ENCODE measurements at places on chromosomes 3 and 15.

- DNase-seq: peak; percentile 38
Observed at GRCh38 chr15:52466134-52466701, 62.5 kb downstream of the MYO5A start.

DNA sequence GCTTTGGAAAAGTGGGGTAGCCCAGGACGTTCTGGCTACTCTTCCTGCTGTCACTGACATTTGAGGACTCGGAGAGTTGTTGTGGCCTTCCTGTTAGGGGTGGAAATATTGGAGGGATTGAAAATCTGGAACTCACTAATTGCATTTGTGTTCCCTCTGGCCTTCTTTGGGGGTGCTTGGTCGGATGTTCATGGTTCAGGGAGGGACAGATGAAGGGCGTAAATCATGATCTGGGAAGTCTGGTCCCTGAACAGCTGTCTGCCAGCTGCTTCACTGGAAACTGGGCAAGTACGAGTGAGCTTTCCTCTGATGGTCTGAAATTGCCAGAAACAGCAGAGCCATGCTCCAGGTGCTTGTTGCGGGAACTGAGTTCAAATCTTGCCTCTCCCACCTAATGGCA is 327.8 kb upstream of the C2CD4B start:
- no peak for DNase-seq

- no peak for DNase-seq
Observed at GRCh38 chr3:135159681-135160247, 364.7 kb downstream of the EPHB1 start.

GRCh38 chr15:81939604-81940440 is 106.0 kb downstream of the MEX3B start:
- DNase-seq: no peak

DNA sequence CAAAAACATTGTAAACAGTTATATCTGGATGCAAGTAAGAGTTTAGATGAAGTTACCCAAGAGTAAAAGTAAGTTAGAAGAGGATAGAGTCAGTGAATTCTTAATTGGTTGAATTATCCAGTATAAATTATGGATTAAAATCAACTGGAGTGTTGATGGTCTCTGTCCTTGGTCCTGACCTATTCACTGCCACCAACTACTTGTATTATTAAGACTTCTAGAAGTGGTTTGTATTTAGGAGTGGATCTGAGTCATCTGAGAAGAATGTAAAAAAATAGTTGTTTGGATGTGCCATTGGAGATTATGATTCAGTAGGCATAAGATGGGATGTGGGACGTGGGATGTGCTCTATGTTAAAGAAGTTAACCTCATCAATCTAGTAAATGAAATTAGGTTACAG is 86.4 kb downstream of the SYNPR start:
- DNase-seq: no peak

DNA sequence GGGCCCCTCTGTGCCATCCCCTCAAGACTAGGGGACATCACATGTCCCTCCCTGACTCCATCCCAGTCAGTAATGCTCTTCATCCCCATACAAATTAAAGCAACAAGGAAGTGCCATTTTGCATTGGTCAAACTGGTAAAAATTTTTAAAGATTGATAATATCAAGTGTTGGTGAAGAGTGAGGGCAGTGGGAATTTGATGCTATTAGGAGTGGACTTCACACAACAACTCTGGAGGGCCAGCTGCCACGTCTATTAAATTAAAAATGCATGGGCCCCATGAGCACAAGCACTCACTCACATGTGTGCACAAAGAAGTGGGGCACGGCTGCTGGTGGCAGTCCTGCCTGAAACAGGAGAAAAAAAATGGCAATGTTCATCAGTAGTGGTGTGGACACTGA is 47.8 kb downstream of the DNAJB8 start:
- no peak for DNase-seq

DNA sequence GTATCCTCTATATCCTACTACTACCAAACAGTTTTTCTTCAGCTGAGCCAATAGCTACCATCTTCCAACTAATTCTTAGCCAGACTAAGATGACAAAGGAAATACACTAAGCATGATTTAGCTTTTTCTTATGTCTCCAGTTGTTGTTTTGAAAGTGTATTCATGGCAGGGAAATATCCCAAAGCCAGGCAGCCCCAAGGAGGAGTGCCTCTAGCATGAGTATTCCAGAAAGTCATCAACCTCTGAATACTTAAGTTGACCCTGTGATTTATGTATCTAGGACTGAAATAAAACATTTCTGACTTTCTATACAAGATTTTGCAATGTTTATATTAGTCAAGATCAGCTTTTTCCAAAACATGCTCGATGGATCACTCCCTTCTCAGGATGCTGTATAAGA is 449.1 kb downstream of the IL5RA start:
- DNase-seq: no peak

- peak; percentile 45 for DNase-seq
Observed at GRCh38 chr3:184261270-184261853, at the start of gene CAMK2N2. CAMK2N2 (minus strand) TSS chr3:184261553; CDS start chr3:184261285, 268 bp downstream.

DNA sequence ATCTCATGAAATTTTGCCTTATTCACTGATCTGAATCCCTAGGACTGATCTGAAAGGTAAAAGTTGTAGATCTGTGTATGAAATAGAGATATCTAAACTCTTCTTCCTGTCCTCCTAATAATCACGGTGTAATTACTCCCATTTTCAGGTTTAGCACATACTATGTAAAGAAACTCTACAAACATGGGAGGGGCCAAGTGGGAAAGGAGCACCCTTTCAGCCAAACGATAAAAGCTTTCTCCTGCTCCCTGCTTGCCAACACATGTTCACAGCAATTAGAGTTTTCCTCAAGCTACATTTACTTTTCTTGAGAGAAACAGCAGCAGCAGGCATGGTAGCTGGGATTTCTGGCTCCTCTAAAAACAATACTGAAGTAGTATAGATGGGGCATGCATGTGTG is 71.6 kb downstream of the CHAC1 start:
- DNase-seq: no peak

DNA sequence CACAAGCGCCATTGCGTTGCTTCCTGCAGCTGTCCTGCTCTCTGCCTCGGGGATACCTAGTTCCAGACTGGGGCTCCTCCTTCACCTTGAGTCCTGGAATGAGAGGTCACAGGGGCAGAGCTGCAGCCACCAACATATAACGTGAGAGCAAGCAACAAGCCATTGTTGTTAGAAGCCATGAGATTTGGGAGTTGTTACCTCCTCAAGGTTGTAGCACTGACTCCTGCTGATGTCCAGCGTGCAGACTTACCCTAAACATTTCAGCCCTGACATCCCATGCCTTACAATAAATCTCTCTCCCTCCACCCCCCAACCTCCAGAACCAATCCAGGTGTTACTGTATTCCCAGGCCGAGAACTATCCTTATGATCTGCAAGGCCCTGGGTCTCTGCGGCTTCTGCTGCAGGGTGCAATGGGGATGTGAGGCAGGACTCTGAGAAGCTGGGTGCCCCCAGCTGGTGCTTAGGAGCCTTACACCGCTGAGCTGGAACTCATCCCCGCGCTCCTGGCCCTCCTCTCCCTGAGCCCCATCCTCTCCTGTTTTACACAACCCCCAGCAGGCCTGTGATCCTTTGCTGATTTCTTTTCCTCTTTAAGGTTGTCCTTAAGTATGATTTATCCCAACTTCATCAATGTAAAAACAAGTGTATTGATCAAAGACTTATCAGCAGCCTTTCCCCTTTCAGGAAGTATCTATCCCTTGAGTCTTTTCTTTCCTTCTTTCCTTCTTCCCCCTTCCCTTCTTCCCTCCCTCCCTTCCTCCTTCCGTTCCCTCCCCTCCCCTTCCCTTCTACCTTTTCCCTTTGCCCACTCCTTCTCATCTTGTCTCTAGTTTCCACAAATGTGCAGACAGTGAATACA is 84.2 kb upstream of the ABHD2 start:
- DNase-seq: peak; percentile 62

- no peak for DNase-seq
Observed at GRCh38 chr3:174955513-174956016, 96.4 kb downstream of the NAALADL2 start.

- no peak for DNase-seq
Observed at GRCh38 chr3:152404976-152405375, 136.2 kb downstream of the MBNL1 start.

DNA sequence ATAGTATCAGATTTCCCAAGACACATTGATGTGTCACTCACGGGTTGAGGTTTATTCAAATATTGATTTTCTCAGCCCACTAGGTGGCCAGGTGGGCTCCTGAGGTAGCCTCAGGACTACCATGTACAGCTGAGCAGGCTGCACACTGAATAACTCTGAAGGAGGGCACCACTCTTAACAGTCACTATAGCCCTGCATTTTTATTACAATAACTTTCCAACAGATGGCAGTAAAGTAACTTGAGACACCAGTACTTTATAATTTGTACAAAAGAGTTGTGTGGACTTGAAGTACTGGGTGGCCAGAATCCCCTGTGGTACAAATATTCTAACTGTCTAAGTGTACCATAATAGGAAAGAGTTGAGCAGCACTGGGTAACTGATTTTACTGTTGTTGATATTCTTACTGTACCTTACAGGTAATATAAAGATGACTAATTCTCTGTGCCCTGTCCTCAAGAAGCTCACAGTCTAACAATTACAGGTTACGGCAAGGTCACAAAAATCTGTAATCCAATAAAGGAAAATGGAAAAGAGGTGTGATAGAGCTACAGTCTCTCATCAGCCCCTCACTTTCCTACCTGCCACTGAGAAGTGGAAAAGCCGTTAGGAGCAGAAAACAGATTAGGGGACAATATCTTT is 76.0 kb downstream of the ETFA start:
- DNase-seq: no peak

GRCh38 chr3:146071632-146072031 is 89.4 kb downstream of the PLOD2 start:
- no peak for DNase-seq

DNA sequence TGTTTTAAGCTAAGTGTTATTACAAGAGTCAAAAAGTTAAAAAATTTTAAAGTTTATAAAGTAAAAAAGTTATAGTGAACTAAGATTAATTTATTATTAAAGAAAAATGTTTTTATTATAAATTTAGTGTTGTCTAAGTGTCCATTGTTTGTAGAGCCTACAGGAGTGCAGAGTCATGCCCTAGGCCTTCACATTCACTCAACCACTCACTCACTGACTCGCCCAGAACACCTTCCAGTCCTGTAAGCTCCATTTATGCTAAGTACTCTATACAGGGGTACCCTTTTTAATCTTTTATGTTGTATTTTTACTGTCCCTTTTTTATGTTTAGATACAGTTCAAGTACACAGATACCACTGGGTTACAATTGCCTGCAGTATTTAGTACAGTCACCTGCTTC is 37.2 kb downstream of the EEFSEC start:
- no peak for DNase-seq

DNA sequence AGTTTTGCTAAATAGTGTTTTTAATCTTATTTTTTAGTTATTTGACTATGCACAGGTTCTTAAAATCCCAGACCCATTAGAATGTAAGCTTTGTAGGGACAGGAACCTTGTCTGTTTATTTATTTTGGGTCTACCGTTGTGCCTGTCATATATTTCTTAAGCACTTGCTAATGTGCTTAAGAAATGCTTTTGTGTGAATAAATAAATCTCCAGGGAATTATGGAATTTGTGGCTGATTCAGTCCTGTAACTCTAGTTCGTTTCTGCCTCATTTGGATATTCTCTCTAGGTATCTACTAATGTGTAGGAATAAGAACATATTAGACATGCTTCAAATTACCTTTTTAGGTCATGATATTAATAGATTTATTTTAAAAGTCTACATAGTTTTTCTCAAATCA is 161.6 kb downstream of the LPP start:
- DNase-seq: no peak

DNA sequence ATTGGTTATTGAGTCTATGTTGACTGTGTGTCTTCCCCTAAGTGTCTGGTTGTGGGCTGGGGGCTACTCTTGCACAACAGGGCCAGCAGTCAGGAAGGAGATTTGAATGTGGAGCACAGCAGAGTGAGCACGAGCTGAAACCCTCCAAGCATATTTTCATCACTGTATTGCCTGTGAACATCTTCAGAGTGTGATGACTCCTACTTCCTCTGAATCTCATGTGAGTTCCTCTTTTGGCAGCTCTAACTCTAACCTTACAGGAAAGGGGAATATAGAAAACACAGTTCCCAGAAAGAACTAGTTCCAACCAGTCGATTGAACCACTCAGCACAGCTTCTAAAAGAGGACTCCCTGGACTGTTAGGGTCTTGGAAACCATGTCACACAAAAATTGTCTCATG is 211.6 kb downstream of the RAP2B start:
- DNase-seq: no peak

- DNase-seq: no peak
Observed at GRCh38 chr15:89051875-89052274, 36.4 kb upstream of the ABHD2 start.

- no peak for DNase-seq
Observed at GRCh38 chr15:58313304-58313703, 118.5 kb upstream of the LIPC start.

DNA sequence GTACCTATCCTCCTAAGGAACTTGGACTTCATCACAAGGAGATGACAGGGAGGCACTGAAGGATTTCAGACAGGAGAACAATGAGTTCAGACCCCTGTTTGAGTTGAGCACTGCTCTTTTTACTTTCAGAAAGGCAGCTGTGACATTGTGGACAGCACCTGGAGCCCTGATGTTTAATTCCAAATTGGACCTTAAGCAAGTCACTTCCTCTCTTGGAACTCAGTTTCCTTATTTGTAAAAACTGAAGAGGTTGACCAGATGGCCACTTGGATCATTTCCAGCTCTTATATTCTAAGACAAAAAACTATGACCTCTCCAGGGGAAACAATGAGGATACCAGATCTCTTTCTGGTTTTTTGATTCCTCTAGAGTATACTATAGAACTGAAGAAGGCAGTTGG is 34.1 kb upstream of the SMAD3 start:
- DNase-seq: no peak

- no peak for DNase-seq
Observed at GRCh38 chr3:190076601-190077394, 43.9 kb downstream of the P3H2 start.

GRCh38 chr3:35292568-35292967 is 346.8 kb upstream of the ARPP21 start:
- no peak for DNase-seq

GRCh38 chr3:11907667-11908660 is 61.3 kb upstream of the TAMM41 start:
- DNase-seq: no peak

DNA sequence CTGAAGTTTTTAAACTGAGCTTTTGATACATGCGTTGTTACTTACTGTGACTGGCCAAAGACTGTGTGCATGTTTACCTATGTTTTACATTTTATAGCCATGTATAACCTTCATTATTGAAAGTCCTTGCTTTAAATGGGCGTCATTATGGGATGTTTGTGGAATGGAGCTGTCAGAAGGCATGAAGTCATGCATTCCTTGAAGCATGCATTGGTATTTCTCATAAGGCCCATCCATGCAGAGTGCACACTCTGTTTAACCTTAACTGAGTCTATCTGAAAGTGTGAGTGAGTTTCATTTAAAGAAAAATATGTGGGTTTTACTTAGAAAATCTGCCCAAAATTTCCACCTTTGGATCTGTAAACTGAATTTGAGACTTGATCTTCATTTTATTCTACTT is 51.1 kb downstream of the PSMD6 start:
- no peak for DNase-seq

- DNase-seq: no peak
Observed at GRCh38 chr15:76803049-76803571, 102.0 kb downstream of the SCAPER start.
